Neural progenitor cell (in vitro differentiated cells): ENCODE measurements at places on chromosomes 7 and 10. TPM values are rescaled to one million over a fixed set of nuclear protein-coding genes. Genes with fewer than 3 reads are reported as not detected.

GRCh38 chr7:52091996-52092395 is 775.4 kb upstream of the COBL start:
- no peak for DNase-seq

DNA sequence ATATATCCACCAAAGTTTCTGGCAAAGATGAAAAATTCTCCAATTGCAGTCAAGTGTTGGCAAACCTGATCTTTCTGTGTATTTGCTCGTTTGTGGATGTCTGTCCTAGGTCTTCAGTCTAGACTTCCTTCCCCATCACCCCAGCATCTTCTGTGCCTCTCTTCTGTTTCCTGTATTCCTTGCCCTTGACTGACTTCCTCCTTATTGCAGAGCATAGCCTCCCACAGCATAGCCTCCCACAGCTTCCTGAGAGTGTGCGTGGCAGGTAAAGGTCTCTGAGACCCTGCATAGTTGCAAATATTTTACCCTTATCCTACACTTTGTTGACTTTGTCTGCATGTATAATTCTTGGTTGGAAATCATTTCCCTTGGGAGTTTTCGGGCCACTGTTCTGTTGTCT is 18.4 kb downstream of the SLC18A2 start:
- no peak for DNase-seq

DNA sequence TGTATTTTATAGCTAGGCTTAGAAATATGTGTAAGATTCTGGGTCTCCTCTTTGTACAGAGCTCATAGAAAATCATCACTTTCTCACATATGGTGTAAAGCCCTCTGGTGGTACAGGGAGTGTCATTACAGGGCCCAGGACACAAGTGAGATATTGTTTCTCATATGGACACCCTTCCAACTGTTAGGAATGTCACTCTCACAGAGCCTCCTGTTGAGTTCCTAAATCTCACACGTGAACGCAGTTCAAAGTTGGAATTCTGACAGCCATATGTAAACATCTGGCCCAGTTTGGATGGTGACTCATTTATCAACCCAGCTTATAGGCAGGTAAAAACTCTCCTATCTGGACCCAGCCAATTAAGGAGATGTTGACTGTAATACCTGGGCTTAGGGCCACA is 35.4 kb upstream of the ZNF107 start:
- no peak for DNase-seq

- DNase-seq, result no peak
Measured at GRCh38 chr7:98231493-98232262, 20.4 kb downstream of the TECPR1 start.

DNA sequence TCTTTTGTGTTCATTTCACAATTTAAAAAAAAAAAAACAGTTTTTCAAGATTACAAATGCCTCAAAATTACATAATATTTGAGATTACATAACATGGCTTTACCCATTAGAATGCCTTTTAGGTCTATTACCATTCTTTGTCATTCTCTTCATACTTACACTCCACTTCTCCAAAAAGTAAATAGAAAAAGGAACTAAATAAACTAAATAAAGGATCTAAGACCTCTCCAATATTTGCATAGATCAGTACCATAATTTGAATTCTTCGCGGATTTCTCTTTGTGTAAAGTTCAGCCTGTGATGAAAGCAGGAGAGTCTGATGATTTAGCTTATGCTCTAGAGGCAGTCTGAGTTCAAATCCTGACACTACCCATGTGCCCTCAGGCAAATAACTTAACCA is 56.4 kb upstream of the C1GALT1 start:
- no peak for DNase-seq

- no peak for DNase-seq
Measured at GRCh38 chr10:74502963-74503608, 323.3 kb upstream of the KAT6B start.

DNA sequence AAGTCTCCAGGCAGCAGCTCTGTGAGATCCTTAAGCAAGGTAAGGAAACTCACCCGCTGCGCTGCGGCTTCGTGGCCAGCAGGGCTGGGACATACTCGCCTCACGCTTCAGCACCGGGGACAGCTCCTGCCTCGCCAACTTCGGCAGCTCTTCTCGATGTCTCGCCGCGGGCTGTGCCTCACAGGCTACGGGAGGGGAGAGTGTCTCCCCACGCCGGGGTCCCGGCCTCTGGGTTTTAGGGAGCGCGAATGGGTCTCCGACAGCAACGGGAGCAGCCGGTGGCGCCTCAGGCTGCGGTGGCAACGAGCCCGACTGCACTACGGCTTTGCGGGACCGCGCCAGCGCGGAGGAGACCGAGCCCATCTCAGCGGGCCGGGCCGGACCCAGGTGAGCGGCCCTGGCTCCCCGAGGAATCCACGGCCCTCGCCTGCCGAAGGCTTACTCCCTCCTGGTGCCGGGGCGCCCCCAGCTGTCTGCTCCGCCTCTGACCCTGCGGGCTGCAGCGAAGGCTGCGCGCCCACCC is 62.4 kb downstream of the LSM5 start:
- peak; percentile 98 for DNase-seq

DNA sequence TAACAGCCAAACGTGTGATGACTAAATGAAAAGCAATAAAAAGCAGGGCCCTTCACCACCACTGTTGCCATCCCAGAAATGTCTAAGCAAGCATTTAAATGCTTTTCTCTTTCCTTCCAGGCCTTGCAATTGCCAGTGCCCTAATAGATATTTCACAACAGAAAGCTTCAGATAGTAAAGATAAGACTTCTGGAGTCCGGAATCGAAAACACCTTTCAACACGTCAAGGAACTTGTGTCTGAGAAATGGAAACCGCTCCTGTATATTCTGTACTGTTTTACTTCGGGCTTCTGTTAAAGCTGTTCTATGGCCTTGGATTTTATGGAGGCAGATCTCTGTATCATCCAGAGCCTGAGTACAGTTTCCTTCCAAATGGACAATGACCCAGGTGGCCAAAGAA is 328.5 kb downstream of the GFRA1 start:
- DNase-seq, result no peak

DNA sequence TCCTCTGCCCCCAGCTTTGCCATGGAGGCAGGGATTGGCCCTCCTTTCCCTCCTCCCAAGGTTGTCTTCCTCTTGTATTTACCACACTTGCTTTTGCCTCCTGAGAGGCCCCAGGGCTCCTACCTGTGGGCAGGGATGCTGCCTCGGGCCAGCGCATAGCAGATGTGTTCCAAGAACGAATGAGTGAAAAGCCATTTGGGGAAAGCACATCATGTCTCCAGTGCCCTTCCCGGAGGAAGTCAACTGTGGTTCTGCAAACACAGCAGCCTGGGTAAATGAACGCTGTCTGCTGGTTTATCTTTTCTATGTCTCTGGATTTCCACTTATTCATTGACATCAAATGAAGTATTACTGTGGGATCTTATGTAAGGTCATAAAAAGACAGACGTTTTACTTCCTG is 161.7 kb downstream of the FANK1 start:
- DNase-seq, result no peak

Gene TMEM229A
- 0.06 TPM in 1 of 2 replicates, not detected in the other for total RNA-seq

Gene C10orf105
- 0.39 and 1.5 TPM in 2 replicates for total RNA-seq

Gene PKD2L1
- not detected in 2 replicates for total RNA-seq
